ENCODE measurements at places on chromosomes 1 and 21.

GRCh38 chr1:194503209-194503608 is 1316.8 kb upstream of the B3GALT2 start:
- DNase-seq = no peak

DNA sequence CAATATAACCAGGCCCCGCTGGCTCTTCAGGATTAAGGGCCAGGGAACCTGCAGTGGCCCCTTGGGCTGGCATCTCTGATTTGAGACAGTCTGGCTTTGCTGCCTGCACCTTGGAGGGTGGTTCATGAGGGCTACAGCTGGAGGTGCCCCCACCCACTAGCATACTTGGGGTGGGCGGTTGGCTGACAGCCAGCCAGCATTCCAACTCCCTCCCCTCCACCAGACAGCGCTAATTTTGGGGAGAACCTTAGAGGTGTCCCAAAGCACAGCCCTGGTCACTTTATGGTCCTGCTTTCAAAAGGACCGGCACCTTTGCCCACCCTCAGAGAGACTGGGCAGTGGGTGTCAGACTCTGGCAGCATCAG is 180.7 kb upstream of the VAMP3 start:
- no peak for DNase-seq

- no peak for DNase-seq
These were observed 95.6 kb downstream of the TTC3 start for GRCh38 chr21:37168666-37169065.

GRCh38 chr1:18962121-18962721 is 5.7 kb upstream of the IFFO2 start:
- no peak for DNase-seq

DNA sequence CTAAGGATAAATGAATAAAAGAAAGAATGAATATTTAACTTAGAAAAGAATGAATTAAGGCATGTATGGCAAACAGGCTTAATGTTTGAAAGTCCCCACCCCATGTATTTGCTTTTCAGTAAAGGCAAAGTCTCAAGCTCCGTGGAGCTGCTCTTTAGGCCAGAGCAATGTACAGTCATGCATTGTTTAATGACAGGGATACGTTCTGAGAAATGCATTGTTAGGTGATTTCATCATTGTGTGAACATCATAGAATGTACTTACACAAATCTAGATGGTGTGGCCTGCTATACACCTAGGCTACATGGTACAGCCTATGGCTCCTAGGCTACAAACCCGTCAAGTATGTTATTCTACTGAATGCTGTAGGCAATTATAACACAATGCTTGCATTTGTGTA is 51.6 kb upstream of the SPATA6 start:
- DNase-seq = no peak

DNA sequence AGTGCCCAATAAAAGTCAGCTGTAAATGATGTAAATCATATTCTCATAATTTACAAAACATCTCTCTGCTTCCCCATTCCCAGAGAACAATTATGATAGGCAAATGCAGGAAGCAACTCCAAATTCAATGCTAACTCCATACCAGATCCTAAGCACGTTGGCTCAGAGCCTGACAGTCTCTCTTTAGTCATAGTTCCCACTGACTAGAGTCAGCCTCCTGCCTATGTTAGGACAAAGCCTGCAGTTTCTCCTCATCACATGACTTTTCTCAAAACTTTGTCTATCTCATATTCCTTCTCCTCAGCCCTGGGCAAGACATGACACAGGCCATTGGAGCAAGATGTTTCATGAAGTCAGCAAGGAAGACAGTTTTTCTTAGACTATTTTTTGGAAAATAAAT is 101.5 kb upstream of the COL24A1 start:
- no peak for DNase-seq

- DNase-seq = no peak
These were observed 3.2 kb downstream of the EFHD2 start for GRCh38 chr1:15412843-15413242.

DNA sequence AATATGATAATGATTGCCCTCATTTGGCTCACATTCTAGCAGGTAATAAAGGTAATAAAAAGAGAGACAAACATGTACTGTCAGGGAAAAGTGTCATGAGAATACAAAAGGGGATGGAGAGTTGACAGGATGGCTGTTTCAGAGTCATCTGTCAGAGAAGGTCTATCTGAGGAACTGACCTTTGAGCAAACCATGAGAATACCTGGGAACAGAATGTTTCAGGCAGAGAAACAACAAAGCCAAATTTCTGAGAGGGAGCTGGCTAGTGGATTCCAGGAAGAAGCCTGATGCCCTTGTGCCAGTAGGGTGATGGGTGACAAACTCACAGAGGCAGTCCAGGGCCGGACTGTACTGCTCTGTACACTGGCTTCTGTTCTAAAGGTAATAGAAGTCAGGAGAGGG is 107.2 kb downstream of the C1orf21 start:
- no peak for DNase-seq

GRCh38 chr1:182560392-182560984 is 28.6 kb downstream of the RNASEL start:
- DNase-seq = no peak

GRCh38 chr1:201463071-201463552 is 5.9 kb downstream of the PHLDA3 start:
- no peak for DNase-seq

- no peak for DNase-seq
These were observed 323.2 kb downstream of the AMY1C start for GRCh38 chr1:104072915-104073371.

- DNase-seq = no peak
These were observed 21.2 kb downstream of the MYOM3 start for GRCh38 chr1:24090736-24091135.

- no peak for DNase-seq
These were observed 23.8 kb downstream of the UBE4B start for GRCh38 chr1:10056599-10056987.

DNA sequence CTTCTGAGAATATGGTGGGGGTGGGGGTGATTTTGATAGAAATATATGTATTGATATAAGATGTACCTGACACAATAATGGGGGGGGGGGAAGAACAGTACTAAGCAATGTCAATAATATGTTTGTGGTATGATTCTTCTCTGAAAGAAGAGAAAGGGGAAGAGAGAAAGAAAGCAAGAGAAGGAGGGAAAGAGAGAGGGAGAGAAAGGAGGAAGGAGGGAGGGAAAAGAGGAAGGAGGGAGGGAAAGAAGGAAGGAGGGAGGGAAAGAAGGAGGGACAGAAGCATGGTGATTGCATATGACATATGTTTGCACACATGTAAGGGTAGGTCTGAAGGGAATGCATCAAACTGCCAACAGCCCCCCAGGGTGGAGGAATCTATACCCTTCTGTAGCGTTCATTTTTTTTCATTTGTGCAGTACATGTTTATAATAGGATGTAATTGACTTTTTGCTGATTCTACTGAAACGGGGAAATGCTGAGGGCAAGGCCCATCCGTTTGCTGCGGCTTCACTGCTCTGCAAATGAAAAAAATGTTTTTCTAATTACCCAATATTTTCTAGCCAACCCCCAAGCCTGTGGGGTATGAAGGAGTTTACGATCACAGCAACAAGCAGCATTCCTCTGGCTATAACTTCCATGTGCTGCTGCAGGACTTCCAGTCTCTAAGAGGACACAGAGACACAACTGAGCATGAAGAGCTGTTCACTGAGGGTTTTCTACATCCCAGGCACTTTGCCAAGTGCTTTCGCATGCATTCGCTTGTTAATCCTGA is 119.3 kb upstream of the ZC3H12A start:
- DNase-seq = no peak

DNA sequence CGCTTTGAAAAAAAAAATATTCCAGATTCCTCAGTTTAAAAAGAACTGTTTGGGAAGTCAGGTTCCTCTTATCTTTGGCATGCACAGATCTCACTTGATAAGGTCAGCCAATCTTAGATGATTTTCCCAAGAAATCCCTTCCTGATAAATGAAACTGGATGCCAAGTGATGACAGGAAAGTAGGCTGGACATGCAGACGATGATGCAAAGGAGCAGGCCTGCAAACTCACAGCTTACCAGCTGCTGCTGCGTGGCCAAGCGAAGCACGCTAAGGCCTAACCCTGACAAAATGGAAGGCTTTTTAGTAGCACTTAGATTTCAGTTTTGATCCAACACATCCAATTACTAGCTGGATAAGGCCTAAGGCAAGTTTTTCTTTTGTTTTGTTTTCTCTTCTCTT is 10.1 kb downstream of the TADA1 start:
- peak; percentile 35 for DNase-seq

DNA sequence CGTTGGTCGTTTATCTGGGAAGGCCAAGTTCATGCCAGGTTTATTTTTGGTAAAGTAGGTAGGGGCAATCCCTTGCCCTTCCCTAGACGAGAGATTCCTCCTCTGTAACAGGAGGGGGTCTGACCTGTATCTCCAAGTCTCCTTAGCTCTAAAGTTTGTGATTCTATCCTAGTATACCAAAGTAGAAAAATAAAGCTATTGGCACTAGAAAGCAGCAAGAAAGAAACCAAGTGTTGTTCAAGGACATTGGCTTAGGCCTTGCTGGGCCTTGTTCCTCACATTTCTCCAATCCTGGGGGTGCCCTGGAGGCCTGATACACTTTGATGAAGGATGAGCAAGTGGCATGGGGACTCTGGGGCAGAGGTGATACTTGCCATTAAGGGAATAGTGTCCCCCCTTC is 814 bp downstream of the MTARC2 start:
- DNase-seq = no peak

GRCh38 chr1:226823643-226824042 is 46.8 kb upstream of the PSEN2 start:
- DNase-seq = peak; percentile 33

- DNase-seq = no peak
These were observed 6.7 kb upstream of the SH2D2A start for GRCh38 chr1:156823210-156823790.

DNA sequence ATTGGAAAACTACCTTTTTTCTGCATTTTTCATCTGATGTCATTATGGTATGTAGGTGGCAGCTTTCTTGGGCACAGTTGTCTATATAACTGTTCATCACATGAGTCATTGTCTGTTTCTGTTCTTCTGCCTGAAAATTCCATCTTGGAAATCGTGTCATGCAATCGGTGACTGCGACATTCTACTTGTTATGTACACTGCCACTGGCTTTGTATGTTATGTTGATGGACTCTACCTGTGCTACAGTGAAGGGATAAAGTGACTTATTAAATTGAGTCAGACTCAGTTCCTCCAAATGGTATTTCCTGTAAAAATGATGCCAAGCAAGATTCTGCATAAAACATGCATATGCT is 8.6 kb downstream of the SMAP2 start:
- no peak for DNase-seq

DNA sequence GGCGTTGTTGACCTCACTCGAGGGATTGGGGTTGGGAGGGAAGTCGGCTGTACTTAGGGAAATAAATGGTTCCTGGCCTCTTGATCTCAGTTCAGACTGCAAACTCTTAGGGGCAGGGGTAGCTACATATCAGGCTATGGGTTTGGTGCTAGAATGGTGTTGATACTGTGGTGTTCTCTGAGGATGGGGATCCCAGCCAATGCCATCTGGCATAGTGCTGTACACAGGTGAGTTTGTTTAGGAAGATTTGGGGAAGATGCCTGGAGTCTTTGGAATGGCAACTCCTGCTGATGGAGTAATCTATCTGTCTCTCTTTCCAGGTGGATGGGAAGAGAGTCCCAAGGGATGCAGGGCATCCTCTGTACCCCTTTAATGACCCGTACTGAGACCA is 14.3 kb upstream of the NASP start:
- DNase-seq = no peak
